Activated naive CD4-positive, alpha-beta T cell treated with Interleukin-2 at 50 U/mL for 16 hours (primary cell): ENCODE measurements at places on chromosomes 4 and X.
A peak's percentile ranks its signal among the peaks of the same experiment; 100 is the strongest.

DNA sequence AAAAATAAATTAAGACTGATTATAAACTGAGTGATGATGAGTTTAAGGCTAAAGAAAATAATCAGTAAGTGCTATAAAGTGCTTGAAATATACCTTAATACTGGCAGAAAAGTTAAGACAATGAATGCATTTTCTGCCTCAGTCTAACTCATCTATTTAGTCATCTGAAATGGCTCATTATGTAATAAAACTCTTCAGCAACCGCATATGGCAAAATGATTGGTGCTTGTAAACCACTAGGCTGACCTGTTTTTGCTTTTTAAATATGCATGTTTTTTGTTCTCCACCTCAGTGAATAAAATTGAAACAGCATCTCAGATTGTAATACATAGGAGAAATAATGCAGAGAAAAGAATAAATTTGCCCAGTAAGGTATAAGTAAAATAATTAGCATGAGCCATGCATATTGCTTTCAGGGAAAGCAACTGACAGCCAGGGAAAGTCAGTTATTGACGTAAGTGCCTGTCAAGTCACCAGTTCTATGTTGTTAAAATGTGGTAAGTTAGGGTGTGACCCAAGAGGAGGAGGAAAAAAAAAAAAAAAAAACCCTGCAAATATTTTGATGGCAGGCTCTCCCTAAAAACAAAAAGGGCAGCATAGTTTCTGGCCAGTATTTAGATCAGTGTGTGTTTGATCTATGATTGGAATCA is 167.5 kb downstream of the PALLD start:
- no peak for DNase-seq

GRCh38 chr4:7557456-7557855 is 122.7 kb upstream of the PSAPL1 start:
- no peak for DNase-seq

DNA sequence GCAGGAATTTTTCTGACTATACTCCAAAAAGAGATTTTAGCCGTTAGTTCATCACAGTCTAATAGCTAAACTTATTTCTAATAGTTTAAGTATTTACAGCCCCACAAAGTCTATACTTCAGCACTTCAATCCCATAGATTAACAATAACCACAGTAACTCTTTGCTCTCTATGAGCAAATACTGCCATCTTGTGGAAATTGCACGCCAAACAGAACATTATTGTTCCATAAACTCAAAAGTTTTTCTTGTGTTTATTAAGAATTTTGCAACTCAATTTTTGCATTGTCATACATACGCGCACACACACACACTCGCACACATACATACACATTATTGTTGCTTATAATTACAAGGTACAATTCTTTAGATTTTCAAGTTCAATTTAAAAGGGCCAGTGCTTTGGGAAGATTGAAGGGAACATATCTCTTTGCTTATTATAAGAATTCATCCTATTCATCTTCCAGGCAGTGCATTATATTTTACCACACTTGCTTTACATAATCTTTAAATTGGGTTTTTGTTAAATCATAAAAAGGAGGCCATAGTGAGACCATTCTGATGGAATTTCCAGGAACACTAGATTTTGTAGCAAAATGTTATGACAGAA is 63.8 kb upstream of the ATOH1 start:
- no peak for DNase-seq

DNA sequence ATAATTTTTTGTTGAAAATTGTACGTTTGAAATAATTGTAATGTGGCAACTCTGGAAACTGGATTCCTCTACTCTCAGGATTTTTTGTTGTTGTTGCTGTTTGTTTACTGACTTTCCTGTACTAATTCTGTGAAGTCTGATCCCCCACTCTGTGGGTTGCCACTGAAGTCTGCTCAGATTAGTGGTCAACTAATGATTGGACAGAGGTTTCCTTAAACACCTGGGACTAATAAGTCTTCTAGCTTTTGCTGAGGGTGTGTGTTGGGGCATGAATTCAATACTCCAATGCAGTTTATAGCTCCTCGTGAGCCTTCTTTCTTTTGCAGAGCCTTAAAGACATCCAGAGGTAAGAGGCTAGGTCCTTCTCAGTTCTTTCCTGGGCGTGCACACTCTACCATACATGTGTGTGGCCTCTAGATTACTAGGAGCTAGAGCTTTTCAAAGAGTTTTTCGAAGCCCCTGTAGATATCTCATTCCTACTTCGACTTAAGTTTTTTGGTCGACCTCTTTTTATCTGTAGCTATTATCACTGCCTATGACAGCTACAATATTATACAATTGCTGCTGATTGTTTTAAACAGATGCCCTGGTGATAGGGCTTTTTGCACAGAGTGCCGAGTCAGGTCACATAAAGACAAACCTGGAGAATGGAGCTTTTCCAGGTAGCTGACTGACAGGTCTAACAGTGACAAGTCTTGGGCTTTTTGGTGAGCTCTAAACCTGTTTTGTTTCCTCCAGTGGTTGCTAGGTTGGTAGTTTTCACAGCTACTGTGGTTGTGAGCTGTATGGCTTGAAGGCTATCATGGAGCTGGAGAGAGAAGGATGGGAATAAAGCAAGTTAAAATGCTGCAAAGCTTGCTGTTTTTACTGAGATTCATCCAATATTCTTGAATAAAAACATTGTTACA is 34.0 kb downstream of the BMP2K start:
- DNase-seq: no peak

DNA sequence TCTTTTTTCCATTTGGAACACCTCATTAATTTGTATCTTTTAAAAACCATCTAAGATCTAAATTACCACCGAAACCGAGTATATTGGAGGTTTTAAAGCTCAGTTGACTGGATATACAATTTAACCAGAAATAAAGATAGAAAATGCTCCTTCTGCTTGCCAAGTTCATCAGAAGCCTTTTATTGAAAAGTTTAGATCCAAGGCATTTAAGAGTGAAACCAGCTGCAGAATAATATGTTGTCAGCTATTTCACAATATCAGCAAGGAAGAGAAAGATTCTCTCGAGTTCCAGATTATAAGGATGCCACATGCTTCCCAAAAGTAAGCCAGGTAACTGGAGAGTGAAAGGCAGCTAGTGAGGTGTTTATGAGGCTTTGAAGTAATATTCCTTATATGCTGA is 217.4 kb downstream of the DCTD start:
- no peak for DNase-seq

- DNase-seq: no peak
These were observed 340.1 kb upstream of the PPARGC1A start for GRCh38 chr4:24229978-24230377.

- DNase-seq: no peak
These were observed 133.0 kb upstream of the LEF1 start for GRCh38 chr4:108301545-108302251.

GRCh38 chrX:56800801-56801200 is 71.8 kb downstream of the NBDY start:
- DNase-seq: peak; percentile 57
